Stimulated activated CD4-positive, alpha-beta T cell treated with anti-CD3 and anti-CD28 coated beads, Interleukin-12 subunit alpha, Interleukin-12 subunit beta, amount 100 ng/mL, for 24 hours (primary cell): ENCODE measurements at places on chromosomes 6 and 20.

- DNase-seq = no peak
Measured at GRCh38 chr20:62428002-62428372, 648 bp upstream of the RBBP8NL start.

DNA sequence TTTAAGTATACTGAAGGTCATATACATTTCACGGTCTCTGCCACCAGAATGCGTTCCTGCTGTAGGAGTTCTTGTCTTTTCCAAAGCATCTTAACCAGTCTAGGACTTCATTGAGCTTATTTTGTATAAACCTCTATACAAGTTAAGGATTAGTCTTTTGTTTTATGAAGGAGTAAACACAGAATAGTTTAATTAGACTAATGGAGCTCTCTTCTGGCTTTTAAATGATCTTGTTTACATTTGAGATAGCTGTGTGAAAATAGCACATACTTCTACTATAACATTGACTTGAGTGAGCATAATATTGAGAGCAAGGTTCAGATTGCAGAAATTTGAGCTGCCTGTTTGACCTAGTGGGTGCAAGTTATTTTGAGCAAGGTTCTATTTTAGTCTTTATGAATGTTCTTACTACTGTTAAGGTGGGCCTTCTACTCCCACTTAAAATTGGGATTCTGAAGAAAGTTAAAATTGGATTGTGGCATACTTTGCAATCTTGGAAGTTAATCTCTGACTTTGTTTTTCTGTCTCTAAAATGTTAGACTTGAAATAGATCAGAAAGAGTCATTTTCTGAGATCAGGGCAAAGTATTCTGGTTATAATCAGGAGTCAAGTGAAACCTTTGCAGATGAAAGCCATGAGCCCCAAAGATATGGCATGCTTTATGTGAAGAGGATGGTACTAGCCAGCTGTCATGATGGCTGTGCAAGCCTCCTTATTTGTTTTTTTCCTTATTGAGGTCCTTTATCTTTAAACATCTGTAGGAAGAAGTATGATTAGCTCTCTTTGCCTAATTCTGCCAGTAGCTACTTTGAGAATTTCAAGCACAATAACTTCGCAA, 41.8 kb downstream of the RPRD1B start:
- DNase-seq = no peak

- no peak for DNase-seq
Measured at GRCh38 chr6:43246301-43247113, 3.2 kb downstream of the TTBK1 start.

DNA sequence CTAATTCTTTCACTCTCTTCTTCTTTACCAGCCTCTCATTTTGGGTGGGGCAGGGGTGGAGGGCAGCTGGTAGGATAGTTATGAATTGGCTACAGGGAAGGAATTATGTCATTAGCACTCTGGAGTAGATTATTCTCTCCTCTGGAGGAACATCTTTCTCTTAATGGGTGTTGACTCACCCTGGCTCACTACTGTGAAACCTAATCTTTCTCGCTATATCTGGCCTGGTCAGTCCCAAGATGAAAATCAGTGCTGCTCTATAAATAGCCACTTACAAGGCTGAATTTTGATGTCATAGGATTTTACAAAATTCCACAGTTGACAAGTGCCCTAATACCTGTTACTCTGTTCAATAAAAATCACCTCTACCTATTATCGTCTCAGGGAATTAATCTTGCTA, 151.3 kb downstream of the COL9A1 start:
- no peak for DNase-seq

- DNase-seq = no peak
Measured at GRCh38 chr6:66128243-66128642, 421.2 kb upstream of the EYS start.

DNA sequence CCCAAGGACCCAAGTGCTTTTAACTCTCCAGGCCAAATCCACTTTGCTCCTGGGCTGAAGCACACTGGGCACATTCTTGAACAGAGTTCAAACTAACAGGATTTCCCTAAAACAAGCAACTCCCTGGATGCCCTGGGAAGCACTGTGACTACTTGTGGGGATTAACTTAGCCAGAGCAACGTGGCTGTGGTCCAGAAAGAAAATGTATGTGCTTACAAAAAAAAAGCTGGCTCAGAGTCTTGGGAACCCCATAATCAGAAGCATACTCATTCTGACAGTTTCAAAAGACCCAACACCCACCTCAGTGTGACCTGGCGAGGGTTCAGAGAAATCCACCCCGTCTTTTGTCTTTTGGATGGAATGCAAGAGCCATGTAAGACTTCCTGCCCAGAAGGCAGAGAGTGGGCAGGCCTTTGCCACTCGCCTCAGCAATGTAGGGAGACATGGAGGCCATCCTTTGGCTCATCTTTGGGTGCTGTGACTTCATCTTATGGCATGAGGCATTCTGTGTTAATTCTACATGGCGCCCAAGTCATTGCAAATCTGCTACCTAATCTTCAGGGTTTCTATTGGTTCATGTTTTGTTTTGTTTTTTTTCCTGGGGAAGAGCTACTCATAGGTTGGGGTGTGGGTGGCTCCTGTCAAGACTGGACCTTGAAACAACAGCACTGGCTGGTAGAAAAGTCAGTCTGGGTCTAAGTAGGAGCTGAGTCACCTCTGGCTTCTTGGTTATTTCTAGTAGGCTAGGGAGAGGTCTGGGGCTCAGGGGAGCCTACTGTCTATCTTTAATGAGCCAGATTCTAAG, 248.6 kb upstream of the SUPT3H start:
- DNase-seq = no peak

DNA sequence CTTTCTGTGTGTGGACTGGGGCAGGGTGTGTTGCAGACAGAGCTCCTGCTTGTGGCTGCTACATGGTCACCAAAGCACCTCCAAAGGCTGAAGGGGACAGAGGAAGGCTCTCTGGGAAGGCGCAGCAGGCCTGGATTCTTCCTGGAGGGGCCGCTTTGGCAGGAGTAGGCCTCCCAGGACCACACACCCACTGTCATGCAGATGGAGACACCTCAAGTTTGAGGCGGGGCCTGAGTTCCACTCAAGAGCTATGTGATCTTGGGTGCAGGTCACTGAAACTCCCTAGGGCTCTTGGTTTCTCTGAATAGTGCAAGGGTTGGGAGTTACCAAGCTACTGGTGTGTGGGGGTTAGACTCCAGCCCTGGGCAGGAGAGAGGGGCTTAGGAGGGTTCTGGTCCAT, 27.9 kb downstream of the EFCAB8 start:
- no peak for DNase-seq

DNA sequence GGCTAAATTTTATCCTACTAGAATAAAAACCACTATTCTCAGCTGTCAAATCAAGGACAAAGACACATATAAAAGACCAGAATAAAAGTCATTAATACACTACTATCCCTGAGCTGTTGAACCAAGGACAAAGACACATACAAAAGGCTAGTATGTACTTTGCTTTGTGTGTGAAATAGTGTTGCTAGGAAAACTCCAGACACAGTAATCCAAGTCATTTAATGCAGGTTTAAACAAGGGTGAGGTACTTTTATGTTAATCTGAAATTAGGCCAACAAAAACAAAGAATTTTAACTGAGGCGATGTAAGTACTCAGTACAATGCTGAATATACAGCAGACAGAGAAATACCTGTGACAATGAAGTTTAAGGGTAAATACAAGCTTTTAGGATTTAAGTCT, 18.9 kb downstream of the GCLC start:
- no peak for DNase-seq

DNA sequence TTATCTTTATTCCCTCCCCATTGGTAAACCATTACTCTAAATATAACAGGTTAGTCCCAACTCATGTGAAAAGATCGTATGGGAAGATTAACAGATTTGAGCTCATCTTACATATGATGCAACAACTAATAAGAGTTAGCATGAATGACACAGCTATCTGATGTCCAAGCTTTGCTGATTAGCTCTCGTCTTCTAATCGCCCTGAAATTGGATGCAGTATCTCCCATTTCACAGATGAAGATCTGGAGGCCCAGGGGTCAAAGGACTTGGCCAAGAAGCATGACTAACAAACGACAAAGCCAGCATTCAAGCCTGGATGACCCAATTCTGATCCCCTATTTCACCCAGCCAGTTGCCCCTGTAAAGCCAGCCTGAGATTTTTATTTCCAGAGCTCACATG, 8.4 kb upstream of the BMP7 start:
- DNase-seq = no peak

GRCh38 chr6:91501930-91502329, 915.1 kb upstream of the MAP3K7 start:
- no peak for DNase-seq

- DNase-seq = no peak
Measured at GRCh38 chr6:97085772-97086171, 161.2 kb downstream of the KLHL32 start.

DNA sequence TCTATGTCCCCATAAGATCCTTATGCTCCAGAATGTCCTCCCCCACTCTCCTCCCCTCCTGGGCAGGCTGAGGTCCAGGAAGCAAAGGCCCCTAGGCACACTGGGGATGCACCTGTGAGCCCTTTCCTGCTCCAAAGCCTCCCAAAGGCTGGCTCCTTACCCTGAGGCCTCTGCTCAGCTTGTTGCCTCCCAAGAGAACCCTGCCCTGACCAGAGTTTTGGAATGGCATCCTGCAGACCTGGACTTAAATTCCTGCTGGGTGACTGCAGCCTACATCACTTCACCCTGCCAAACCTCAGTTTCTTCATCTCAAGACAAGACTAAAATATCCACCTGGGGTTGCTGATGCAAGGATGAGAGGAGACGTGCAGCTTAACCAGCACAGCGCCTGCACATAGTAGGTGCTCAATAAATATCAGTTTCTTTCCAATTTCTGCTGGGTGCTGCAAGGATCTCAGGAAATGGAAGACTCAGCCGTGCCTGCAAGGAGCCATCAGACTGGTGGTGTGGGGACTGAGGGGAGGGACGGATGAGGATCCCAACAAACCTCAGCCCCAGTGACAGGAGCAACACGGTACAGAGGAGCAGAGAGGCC, 2.1 kb upstream of the LBP start:
- no peak for DNase-seq

DNA sequence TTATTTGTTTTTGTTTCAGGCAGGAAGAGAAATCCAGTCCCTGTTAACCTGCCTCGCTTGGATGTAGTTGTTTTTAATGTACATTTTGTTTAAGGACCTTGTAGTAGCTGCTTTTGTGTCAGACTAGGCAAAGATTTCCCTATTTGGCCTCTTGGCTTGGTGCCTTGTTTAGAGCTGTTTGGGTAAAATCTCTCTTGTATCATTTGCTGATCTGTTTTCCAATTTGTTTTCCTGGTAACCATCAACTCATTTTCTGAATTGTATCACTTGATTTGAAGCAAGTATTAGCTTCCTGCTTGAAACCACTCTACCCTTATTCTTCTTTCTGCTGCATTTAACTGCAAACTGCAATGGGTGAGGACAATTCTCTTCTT, 160.7 kb downstream of the ZFAND3 start:
- DNase-seq = no peak

GRCh38 chr6:351011-351866, 40.3 kb upstream of the IRF4 start:
- DNase-seq = no peak

GRCh38 chr20:35884541-35884865, 69.8 kb downstream of the SCAND1 start:
- no peak for DNase-seq

- DNase-seq = no peak
Measured at GRCh38 chr6:43248101-43248500, 4.8 kb downstream of the TTBK1 start.

DNA sequence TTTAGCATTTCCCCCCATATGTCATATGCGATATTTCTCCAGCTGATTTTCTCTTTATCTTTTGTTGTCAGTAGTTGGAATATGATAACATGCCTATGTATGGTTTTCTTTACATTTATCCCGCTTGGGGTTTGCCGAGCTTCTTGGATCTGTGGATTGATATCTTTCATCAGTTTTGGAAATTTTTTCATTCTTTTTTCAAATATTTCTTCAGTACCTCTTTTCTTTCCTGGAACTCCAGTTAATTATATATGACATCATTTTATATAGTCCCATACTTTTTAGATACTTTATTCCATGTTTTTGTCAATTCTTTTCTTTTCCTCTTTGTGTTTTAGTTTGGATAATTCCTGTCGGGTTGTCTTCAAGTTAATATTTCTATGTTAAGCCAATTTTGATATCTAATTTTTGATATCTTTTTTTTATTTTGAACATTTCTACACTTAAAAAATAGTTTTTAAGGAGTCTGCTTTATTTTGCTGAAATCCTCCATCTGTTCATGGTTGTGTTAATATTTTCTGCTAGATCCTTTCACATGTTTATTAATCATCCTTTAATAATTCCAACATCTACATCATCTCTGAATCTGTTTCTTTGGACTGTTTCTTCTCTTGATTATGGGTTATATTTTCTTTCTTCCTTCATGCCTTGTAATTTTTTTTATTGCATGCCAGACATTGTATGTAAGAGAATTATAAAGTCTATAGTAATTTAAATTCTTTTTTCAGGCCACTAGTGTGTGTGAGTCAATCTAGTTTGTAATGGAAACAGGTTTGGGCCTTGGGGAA, 9.5 kb downstream of the ZDHHC14 start:
- no peak for DNase-seq

DNA sequence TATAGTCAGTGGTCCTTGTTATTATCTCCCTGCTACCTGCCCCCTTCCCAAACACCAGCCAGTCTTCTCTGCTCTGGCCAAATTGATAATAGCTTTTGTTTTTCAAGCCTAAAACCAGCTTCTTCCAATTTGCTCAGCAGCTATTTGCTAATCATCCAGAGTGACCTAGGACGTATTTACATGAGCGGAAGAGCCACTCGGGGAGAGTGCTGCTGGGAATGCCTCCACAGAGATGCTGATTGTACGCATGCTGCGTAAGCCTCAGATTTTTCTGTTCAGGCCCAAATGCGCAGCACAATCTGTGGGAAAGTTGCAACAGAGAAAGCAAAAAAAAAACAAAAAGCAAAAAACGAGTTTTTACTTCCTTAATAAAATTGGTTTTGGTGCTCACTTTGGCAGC, 24.4 kb upstream of the ID1 start:
- no peak for DNase-seq

DNA sequence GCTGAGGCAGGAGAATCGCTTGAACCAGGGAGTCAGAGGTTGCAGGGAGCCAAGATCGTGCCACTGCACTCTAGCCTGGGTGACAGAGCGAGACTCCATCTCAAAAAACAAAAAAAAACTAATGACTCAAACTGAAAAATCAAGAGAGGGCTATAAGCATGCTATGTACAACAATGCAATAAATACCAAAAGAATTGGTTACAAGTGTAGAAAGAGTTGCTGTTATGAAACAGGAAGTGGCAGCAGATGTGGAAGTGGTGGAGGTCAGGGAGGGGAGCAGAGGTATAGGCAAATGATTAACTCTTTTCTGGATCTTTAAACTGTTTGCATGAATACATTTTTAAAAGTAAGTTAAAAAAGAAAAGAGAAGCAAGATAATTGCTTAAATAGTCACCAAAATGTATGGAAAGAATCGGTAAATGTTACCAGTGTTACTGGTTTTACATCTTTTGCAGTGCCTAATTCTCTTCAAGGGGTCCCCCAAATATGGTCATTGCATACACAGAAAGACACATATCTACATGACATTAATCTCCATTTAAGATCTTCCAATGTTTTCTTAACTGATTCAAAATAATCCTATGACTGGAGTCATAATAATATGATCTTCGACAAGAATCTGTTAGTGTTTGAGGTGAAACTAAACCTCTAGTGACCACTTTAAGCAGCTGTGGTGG, 15.0 kb downstream of the CALHM6 start:
- DNase-seq = no peak
